NCI-H1436 treated with DMSO at 0.1 percent for 48 hours (cell line): ENCODE measurements at places on chromosomes 3 and 15.

DNA sequence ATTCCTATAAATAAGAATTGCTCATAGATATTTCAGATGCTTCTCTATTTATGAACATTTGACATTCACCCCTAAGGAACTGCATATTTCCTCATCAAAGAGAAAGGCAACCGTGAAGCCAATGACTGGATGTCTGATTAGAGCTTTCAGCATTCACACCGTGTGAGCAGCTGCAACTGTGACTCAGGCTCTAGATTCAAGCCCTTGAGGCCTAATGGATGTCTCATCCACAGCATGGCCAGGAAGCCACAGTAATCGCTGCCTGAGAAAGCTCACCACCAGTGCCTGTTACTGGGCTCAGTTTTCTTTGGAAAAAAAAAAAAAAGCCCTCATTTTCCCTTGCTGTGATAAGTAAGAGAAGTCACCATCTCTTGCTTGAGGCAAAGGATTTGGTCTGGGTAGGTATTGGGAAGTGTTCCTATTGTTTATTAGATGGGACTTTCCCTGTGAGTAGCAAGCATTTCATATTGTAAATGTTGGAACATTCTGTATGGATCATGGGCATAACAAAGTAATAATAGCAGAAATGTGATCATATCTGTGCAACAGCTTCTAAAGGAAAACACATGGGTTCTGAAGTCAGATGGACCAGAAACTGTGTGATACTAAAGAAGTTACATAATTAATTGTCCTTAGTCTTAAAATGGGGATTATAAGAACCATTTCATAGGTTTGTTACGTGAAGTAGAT, 783.7 kb downstream of the AGBL1 start:
- DNase-seq: no peak

DNA sequence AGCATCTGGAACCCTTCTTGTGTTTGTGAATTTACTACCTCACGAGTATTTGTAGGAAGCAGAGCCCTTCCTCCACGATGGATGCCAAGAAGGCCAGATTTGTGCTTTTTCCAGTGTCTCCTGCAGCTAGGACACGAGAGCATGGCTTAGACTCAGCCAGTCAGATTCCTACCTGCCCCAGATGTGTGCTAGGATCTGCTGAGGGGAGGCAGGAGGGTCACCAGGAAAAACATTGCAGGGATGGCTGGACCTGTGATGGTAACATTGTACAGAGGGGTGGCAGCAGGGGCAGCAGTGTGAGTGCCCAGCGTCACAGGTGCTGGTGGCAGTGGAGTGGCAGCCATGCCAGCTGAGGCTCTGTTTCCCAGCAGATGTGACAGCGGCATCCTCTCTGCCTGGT, 285.3 kb downstream of the FAM43A start:
- DNase-seq: no peak

- DNase-seq: no peak
Measured at GRCh38 chr3:65033576-65033975, 345.8 kb upstream of the ADAMTS9 start.

DNA sequence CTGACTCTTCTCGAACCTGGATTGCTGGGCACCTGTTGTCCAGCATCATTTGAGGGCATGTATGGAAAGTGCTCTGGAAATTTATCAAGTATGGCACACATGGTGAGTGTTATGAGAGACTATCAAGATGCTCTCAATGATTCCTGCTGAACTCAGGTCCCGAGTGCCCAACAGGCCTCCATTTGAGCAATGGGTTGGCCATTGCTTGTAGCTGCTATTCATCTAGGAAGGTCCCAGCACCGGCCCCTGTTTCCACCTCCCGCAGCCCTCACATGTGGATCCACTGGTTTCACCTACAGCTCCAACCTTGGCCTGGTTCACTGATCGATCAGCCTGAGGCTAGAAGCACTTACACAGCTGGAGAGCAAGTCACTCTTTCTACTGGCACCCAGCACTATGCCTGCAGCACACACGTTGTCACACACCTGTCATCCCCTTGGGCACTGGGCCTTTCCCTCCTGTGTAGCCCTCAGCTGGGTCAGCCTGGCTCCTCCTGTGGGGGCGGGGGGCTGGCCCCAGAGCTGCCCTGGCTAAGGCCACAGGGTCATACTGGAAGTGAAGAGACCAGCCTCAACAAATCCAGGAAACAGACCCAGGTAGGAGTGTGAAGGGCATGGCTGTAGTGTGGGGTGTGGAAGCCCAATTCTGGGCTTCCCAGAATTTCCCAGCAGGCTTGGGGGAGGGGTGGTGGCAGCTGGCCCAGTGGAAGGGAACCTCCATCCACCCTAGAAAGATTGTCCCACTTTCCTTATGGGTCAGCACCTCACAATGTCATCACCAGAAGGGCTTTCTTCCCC, 41.7 kb upstream of the SMAD3 start:
- DNase-seq: no peak

DNA sequence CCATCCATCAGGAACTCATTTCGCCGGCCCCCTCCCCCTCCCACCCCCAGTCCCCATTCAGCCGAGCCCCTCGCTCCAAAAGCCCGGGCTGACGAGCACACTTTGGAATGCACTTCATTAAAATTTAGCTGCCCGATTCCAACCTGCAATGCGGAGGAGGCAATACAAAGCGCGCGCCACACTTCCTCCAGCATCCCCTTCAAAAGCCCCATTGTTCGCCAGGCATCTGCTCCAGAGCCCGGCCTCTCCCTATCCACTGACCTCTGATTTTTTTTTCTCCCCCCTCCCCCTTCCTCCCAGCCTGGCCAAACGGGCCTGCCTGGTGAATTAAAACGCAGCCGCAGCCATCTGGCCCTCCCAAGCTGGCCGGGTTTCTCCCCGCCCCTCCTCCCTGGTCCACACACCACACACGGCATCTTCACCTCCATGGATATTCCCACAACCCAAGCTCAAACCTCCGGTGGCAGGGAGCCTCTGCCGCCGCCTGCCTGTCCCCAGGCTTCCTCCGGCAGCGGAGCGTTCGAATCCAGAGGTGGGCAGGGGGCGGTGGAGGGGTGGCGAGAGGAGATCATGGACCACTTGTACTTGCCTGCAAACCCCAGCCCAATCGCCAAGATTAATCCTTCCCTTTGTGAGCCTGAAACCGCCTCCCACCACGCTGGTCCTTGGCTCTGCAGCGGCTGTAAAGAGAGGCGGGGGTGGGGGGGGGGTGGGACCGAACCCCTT, 441.3 kb downstream of the MAGI1 start:
- DNase-seq: no peak

GRCh38 chr3:178277605-178278004, 258.6 kb upstream of the KCNMB2 start:
- no peak for DNase-seq

- DNase-seq: no peak
Measured at GRCh38 chr3:124552224-124552623, 178.0 kb upstream of the UMPS start.

GRCh38 chr3:67461667-67462142, 192.7 kb downstream of the SUCLG2 start:
- DNase-seq: no peak

- DNase-seq: no peak
Measured at GRCh38 chr3:29384640-29385039, 103.8 kb downstream of the RBMS3 start.

- no peak for DNase-seq
Measured at GRCh38 chr3:40971191-40972168, 227.8 kb upstream of the CTNNB1 start.

DNA sequence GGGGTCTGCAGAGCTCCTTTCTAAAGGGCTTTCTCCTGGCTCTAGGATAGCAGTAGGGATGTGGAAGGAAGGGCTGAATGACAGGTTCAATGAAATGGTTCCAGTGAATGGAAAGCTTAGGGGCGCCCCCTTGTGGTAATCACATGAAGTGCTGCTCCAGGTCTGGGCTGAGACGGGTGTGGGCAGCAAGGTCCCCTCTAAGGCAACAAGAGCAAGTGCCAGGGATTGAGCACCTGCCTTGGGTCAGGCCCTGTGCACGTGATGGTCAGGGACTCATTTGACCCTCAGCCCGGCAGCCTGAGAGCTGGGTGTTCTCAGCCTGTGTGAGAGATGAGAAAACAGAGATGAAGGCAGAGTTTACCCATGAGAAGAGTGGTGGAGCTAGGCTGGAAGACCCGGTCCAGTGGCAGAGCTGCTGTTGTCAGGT, 12.1 kb upstream of the CX3CR1 start:
- no peak for DNase-seq

GRCh38 chr3:4778119-4778518, 201.1 kb upstream of the BHLHE40 start:
- DNase-seq: no peak

GRCh38 chr3:13498354-13499060, 18.4 kb downstream of the HDAC11 start:
- DNase-seq: no peak

DNA sequence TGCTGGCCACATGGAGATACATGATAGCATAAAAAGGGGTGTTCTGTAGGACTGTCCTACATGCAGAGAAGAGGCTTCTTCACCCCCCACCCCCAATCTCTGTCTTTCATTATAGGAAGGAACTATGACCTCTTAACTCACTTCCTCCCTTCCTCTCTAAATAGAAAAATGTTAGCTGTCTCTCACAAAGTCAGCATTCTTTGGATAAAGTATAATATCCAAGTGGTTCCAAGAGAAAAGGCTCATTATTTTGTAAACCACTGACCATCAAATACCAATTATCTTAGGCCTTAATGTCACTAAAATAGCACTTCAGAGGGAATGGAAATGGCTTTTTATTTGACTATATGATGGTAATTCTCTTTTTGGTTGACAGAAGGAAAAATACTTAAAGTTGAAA, 95.3 kb upstream of the SLC2A2 start:
- DNase-seq: no peak

GRCh38 chr3:120652896-120653545, 29.0 kb downstream of the HGD start:
- DNase-seq: no peak

GRCh38 chr3:116301422-116301821, 143.9 kb downstream of the LSAMP start:
- DNase-seq: no peak

- DNase-seq: no peak
Measured at GRCh38 chr15:95196176-95196915, 965.0 kb downstream of the MCTP2 start.

GRCh38 chr3:177827511-177828207, 630.4 kb upstream of the TBL1XR1 start:
- DNase-seq: no peak

DNA sequence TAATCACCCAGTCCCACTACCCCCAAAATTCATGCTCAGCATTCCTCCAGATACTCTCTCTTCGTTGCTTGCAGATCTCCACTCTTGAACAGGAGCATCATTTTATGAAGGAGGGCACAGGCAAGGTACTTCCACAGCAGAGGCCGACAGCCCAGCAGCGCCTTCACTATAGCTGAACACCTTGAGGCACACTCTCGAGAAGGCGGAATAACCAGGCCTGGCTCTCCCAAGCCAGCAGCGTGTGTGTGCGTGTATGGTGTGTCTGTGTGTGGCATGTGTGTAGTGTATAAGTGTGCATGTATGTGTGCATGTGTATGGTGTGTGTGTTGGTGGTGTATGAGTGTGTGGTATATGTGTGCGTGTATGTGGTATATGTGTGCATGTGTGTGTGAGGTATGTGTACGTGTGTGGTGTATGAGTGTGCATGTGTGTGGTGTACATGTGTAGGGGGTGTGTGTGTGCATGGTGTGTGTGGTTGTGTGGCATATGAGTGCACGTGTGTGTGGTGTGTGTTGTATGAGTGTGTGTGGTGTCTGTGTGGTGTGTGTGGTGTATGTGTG, 161.8 kb downstream of the XXYLT1 start:
- no peak for DNase-seq

DNA sequence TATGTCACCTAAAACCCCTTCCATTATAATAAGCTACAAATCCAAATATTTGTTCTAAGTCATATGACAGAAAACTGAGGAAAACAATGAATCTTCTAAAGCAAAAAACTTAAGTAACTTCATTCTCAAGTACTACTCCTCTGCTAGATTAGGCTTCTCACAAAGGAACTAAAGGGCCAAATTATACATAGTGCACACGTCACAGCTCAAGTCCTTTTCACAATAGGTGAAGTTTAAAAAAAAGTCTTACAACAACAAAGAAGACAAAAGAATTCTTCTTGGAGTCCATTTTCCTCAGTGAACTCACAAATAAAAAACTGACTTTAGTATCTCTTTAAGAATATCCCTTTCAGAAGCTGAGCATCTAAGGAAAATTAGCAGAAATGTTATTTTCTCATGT, 479.9 kb downstream of the MAGI1 start:
- no peak for DNase-seq

DNA sequence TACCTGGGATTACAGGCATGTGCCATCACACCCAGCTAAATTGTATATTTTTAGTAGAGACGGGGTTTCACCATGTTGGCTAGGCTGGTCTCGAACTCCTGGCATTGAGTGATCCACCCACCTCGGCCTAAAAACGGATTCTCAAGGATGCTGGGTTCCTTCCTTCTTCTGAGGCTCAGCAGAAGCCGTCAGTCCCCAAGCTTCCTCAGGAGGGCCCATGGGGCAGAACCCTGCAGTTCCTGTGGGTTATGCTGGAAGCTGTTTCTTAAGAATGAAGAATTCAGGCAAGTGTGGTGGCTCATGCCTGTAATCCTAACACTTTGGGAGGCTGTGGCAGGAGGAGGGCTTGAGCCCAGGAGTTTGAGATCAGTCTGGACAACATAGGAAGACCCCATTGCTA, 29.0 kb upstream of the ZNF710 start:
- no peak for DNase-seq

- DNase-seq: no peak
Measured at GRCh38 chr15:63038926-63039673, 3.4 kb upstream of the TPM1 start.

- no peak for DNase-seq
Measured at GRCh38 chr3:141870091-141870687, 6.3 kb upstream of the ATP1B3 start.

DNA sequence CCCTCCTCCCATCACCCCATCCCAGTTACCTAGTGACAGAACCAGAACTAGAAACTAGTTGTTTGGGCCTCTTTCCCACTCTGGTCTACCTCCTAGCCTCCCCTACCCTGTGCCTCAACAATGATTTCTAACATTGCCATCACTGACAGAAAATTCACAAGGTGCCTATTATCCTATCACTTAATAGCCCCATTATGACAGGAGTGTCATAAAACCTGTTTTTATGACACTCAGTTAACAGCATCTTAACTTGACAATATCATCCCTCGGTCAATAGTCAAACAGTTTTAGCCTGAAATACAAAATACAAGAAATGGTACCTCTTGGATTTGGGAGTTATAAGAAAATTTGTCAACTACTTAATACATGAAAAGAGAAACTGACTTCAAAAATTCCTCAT, 46.5 kb downstream of the ULK4 start:
- no peak for DNase-seq
